Spleen (tissue), 13 donors: ENCODE measurements at places on chromosomes 3 and 15. TPM values are rescaled to one million over a fixed set of nuclear protein-coding genes. Genes with fewer than 3 reads are reported as not detected.
A peak's percentile ranks its signal among the peaks of the same experiment; 100 is the strongest.

The PLSCR2 gene
- total RNA-seq, result not detected

DNA sequence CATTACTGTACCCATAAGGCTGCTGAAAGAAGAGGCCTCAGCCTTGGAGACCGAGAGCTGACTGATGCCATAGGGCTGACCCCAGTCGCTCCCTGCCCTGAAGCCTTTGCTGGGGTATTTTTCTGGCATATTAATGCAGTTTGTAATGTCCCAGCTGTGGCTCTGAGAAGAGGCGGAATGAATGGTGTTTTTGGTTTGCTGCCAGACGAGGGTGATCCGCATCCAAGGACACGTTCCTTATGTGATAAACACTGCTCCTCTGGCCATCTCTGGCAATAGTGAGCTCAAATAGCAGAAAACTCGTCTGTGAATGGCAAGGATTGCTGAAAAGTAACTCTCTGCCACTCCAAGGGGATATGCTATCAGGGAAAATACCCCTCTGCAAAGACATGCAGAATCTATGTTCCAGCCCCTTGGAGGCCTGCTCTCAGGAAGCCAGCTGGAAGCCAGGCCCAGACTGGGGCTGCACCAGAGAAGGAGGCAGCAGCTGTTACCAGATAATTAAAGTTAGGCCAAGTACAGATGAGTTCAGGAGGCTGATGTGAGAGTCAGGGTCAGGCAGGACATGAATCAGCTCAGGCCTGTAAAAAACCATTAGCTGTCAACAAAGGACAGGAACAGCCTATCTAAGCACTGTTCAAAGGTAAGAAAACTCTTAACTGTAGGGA is 28.9 kb upstream of the KLHL6 start:
- peak overlapping the region; percentile 53 for H3K27ac ChIP-seq
- H3K36me3 ChIP-seq, result no peaks in the 10 kb centered on the region
- no peak overlapping the region for H3K4me3 ChIP-seq
- H3K4me1 ChIP-seq, result peaks cover 14% of the 10 kb centered on the region

The PAQR5 gene
- total RNA-seq, result 0.27 TPM

The BCHE gene
- 10.6 TPM for total RNA-seq

- H3K4me1 ChIP-seq, result peaks cover 35% of the 10 kb centered on the region
- H3K27ac ChIP-seq, result no peak overlapping the region
- DNase-seq, result no peak
- H3K36me3 ChIP-seq, result peaks cover 5% of the 10 kb centered on the region
- H3K4me3 ChIP-seq, result no peak overlapping the region
- no peaks in the 10 kb centered on the region for H3K27me3 ChIP-seq
These were observed 9.3 kb downstream of the RFTN1 start for GRCh38 chr3:16504242-16504641.

DNA sequence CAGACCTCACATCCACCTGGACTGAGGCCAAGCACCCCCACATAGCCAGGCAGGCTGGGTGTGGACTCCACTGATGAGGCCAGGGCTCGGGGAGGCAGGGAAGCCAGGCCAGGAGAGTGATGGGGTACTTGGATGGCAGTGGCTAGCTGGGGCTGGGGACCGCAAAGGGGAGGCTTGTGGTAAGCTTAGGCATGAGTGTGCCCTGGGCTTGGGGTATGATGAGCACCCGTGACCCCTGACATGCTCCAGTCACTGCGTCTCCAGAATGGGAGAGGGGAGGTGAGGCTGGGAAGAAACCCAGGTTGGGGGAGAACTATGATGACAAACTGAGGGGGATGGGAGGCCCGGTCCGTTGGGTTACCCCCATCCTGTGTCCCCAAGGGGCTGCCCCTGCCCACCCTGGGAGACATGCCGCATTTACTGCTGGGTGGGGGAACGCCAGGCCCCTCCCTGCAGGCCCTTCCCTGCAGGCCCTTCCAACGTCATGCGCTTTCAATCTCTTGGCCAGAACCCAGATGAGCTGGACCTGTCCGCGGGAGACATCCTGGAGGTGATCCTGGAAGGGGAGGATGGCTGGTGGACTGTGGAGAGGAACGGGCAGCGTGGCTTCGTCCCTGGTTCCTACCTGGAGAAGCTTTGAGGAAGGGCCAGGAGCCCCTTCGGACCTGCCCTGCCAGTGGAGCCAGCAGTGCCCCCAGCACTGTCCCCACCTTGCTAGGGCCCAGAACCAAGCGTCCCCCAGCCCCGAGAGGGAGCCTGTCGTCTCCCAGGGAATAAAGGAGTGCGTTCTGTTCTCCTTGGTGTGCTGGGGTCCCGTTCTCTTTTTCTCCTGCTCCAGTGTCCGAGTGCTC is 34.1 kb downstream of the TSPAN3 start:
- H3K4me3 ChIP-seq, result no peak overlapping the region
- peaks cover 46% of the 10 kb centered on the region for H3K36me3 ChIP-seq
- peak; percentile 72 for DNase-seq
- no peaks in the 10 kb centered on the region for H3K27me3 ChIP-seq

The TJP1 gene
- total RNA-seq, result 55.7 TPM

DNA sequence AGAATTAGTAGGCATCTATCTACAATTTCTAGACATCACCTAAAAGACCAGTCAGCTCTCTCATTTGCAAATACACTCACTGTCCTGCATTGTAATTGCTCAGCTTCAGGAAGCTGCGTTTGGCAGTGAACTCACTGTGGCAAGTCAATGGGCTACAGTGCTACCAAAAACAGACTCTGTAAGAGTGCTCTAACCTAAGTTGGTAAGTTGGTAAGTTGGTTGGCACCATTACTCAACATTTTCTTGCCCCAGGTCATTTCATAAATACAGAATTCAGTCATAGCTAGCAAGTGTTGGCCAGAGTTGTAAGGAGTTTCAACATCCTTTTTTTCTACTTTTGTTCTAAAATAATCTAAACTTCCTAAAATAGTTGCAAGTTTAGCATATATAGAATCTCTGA is 466.3 kb downstream of the NAALADL2 start:
- H3K4me1 ChIP-seq, result no peaks in the 10 kb centered on the region
- no peak for DNase-seq
- H3K27ac ChIP-seq, result no peak overlapping the region
- no peaks in the 10 kb centered on the region for H3K36me3 ChIP-seq
- no peak overlapping the region for H3K4me3 ChIP-seq
- no peaks in the 10 kb centered on the region for H3K27me3 ChIP-seq

The LTK gene
- 4.5 TPM for total RNA-seq

DNA sequence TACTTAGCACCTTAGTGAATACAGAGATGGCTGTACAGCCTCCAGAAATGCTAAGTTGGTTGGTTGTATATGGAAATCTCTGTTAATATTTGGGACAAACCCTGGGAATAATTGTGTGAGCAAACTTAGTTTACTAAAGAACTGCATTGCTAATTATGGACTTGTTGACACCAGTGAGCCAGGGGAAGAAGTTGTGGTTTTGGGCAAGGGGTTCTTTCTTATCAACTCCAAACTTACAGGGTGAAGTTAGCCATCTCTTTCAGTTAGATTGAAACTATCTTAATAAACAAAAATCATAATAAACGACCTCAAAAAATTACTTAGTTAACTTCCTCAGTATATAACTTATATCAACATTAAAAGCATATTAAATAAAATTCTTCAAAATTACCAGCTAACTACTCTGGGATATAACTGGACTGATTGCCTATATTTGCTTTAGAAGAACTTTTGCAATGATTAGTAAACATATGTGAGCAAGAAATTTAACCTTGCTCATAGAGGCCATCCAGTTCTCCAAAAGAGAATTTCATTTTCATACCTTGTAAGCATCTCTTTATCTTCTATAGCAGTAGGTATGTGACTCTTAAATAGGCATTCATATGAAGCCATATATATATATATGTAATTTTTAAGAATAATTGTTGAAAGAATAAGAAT is 24.7 kb downstream of the MBNL1 start:
- DNase-seq, result no peak
- H3K27me3 ChIP-seq, result no peaks in the 10 kb centered on the region
- peak overlapping the region; percentile 26 for H3K27ac ChIP-seq
- H3K36me3 ChIP-seq, result no peaks in the 10 kb centered on the region
- H3K4me1 ChIP-seq, result peaks cover 100% of the 10 kb centered on the region

GRCh38 chr15:74207652-74208440 is 5.3 kb upstream of the STRA6 start:
- no peak for DNase-seq
- peaks cover 9% of the 10 kb centered on the region for H3K4me1 ChIP-seq
- no peaks in the 10 kb centered on the region for H3K27me3 ChIP-seq
- H3K27ac ChIP-seq, result no peak overlapping the region
- no peaks in the 10 kb centered on the region for H3K36me3 ChIP-seq

The TIMMDC1 gene
- 84.5 TPM for total RNA-seq

The KLHL40 gene
- not detected for total RNA-seq

The ZNF660 gene
- 2.9 TPM for total RNA-seq

The LYZL4 gene
- not detected for total RNA-seq

GRCh38 chr15:60372756-60373155 is 25.0 kb downstream of the ANXA2 start:
- H3K4me3 ChIP-seq, result no peak overlapping the region
- peak overlapping the region; percentile 55 for H3K27ac ChIP-seq
- H3K36me3 ChIP-seq, result peaks cover 25% of the 10 kb centered on the region
- H3K4me1 ChIP-seq, result peaks cover 36% of the 10 kb centered on the region
- H3K27me3 ChIP-seq, result no peaks in the 10 kb centered on the region
- DNase-seq, result no peak

DNA sequence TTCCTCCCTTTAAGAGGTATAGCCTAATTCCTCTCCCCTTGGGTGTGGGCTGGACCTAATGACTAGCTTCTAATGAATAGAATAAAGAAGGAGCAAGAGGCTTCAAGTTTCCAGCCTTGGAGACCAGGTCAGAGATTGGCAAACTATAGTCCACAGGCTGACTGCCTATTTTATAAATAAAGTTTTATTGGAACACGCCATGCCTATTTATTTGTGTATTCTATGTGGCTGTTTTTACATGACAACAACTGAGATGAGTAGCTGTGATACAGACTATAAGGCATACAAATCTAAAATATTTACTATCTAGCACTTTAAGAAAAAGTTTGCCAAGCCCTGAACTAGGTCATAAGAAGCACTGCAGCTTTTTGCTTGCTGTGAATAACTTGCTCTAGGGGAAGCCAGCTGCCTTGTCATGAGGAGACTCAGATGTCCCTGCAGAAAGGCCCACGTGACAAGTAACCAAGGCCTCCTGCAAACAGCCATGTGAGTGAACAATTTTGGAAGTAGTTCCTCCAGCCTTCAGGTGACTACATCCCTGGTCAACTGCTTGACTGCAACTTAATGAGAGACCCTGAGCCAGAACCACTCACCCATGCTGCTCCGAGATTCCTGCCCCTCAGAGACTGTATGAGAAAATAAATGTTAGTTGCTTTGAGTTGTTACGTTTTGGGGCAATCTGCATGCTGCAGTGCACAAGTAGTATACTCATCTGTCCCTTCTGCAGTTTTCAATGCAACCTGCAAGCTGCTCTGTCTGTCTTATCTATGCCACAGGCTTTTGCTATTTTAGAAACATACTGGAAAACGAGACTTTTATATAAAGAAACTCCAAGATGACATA is 21.1 kb upstream of the MAP3K13 start:
- H3K4me3 ChIP-seq, result no peak overlapping the region
- H3K27ac ChIP-seq, result no peak overlapping the region
- no peaks in the 10 kb centered on the region for H3K4me1 ChIP-seq
- DNase-seq, result no peak
- no peaks in the 10 kb centered on the region for H3K36me3 ChIP-seq
- no peaks in the 10 kb centered on the region for H3K27me3 ChIP-seq

- H3K36me3 ChIP-seq, result no peaks in the 10 kb centered on the region
- no peaks in the 10 kb centered on the region for H3K4me1 ChIP-seq
- no peak overlapping the region for H3K27ac ChIP-seq
- H3K27me3 ChIP-seq, result no peaks in the 10 kb centered on the region
These were observed 174.4 kb upstream of the FAM3D start for GRCh38 chr3:58840949-58841348.

DNA sequence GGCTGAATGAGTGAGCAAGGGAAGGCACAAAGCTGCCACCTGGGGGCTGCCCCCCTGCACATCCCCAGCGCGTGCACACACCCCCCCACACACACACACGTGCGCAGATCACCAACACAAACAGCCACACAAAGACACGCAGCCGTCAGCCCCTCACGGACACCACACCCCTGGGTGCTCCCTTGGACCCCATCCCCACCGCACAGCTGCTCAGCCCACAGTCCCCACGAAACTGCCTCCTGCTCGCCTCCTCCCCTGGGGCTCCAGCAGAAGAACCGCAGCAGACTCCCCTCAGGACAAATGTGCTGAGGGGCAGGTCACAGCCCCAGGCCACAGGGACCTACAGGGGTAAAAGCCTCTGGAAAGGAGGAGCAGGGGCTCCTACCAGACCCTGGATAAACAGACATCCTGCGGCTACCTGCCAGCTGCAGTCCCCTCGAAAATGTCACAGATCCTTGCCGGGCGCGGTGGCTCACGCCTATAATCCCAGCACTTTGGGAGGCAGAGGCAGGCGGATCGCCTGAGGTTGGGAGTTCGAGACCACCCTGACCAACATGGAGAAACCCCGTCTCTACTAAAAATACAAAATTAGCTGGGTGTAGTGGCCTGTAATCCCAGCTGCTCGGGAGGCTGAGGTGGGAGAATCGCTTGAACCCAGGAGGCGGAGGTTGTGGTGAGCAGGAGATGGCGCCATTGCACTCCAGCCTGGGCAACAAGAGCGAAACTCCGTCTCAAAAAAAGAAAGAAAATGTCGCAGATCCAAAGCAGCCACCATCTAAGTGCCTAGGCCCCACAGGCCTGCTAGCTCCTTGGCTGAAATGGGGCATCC is 6.5 kb downstream of the TWF2 start:
- no peak overlapping the region for H3K4me3 ChIP-seq
- H3K4me1 ChIP-seq, result peaks cover 64% of the 10 kb centered on the region
- no peaks in the 10 kb centered on the region for H3K27me3 ChIP-seq

GRCh38 chr3:180680097-180680430 is 775 bp upstream of the CCDC39 start:
- peaks cover 15% of the 10 kb centered on the region for H3K4me1 ChIP-seq
- no peaks in the 10 kb centered on the region for H3K36me3 ChIP-seq
- H3K27ac ChIP-seq, result no peak overlapping the region
- peaks cover 11% of the 10 kb centered on the region for H3K27me3 ChIP-seq
- no peak for DNase-seq

GRCh38 chr3:71874618-71875017 is 89.7 kb upstream of the PROK2 start:
- H3K27ac ChIP-seq, result no peak overlapping the region
- no peak overlapping the region for H3K4me3 ChIP-seq
- H3K36me3 ChIP-seq, result no peaks in the 10 kb centered on the region
- H3K4me1 ChIP-seq, result peaks cover 12% of the 10 kb centered on the region
- DNase-seq, result no peak

- no peak overlapping the region for H3K4me3 ChIP-seq
- no peak overlapping the region for H3K27ac ChIP-seq
- no peaks in the 10 kb centered on the region for H3K27me3 ChIP-seq
- peaks cover 11% of the 10 kb centered on the region for H3K36me3 ChIP-seq
- no peak for DNase-seq
These were observed 58.5 kb downstream of the RFTN1 start for GRCh38 chr3:16455001-16455400.

GRCh38 chr3:9704347-9705322 is 1.0 kb downstream of the CPNE9 start:
- H3K4me1 ChIP-seq, result peaks cover 22% of the 10 kb centered on the region
- peak; percentile 71 for DNase-seq
- peaks cover 33% of the 10 kb centered on the region for H3K36me3 ChIP-seq
- H3K27ac ChIP-seq, result no peak overlapping the region
- H3K4me3 ChIP-seq, result peak overlapping the region; percentile 4
- peaks cover 15% of the 10 kb centered on the region for H3K27me3 ChIP-seq

The LRRC31 gene
- 0.30 TPM for total RNA-seq
